ENCODE measurements at places on chromosomes 7 and 10.

DNA sequence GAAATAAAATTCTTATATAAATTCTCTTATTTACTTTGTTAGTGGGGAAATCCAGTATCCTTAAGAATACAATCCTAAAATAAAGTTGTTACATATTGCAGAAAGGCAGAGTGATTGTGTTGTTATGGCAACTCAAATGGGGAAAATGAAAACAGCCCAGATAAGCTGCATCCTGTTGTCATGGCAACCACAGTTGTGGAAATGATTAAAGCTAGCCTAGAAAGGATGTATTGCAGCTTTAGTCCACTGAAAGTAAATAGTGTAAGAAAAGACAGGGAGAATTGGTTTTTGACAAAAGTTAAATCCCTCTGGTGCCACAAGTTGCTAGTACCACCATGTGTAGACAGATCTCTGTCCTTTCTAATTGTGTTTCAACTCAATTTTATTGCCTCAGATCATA, 43.2 kb downstream of the BTRC start:
- DNase-seq, result no peak

- DNase-seq, result no peak
Measured at GRCh38 chr7:90816511-90817142, 220.5 kb downstream of the CDK14 start.

DNA sequence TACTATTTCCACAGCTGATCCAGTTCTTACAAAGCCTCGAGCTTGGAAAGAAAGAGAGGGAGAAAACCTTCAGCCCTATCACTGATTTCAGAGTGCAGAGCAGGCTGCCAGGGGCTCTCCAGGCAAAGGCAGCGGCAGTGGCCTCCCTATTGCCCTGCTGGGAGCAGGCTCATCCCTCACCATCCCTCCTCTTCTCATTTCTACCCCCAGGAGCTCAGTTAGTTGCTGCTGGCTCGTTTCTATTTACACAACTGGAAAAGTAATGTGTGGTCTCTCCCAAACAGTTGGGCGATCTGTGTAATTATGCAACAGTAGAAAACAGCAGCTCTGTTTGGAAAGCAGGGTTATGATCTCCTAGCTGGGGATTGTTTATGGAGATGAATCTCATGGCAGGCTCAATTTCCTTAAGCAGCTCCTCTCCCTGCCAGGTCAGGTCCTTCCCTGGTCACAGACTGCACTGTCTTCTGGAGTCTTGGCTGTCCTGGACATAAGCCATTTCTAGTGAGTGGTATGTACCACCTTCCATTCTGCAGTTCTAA, 28.7 kb upstream of the TNS3 start:
- DNase-seq, result no peak

GRCh38 chr10:132595854-132596253, 58.3 kb downstream of the INPP5A start:
- DNase-seq, result no peak

GRCh38 chr7:121603886-121604285, 207.8 kb upstream of the FAM3C start:
- no peak for DNase-seq

GRCh38 chr10:17673471-17674061, 29.6 kb downstream of the STAM start:
- no peak for DNase-seq

DNA sequence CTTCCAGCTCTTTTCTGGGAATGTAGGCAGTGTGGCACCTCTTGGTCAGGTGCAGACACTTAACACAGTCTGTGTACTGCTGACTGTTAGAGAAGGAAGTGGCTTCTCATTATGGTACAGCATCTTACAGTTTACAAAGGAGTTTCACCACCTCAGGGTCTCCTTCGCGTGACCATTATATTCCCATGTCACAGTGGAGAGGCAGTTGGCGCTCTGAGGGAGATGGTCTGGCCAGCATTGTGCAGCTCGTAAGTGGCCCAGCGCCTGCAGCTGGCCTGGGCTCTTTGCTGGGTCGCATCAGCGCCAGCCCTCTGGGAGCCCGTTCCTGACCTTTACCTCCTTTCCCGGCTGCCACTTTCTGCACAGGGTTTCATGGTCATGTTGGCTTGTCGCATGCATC, 15.4 kb downstream of the TSPAN15 start:
- DNase-seq, result no peak

DNA sequence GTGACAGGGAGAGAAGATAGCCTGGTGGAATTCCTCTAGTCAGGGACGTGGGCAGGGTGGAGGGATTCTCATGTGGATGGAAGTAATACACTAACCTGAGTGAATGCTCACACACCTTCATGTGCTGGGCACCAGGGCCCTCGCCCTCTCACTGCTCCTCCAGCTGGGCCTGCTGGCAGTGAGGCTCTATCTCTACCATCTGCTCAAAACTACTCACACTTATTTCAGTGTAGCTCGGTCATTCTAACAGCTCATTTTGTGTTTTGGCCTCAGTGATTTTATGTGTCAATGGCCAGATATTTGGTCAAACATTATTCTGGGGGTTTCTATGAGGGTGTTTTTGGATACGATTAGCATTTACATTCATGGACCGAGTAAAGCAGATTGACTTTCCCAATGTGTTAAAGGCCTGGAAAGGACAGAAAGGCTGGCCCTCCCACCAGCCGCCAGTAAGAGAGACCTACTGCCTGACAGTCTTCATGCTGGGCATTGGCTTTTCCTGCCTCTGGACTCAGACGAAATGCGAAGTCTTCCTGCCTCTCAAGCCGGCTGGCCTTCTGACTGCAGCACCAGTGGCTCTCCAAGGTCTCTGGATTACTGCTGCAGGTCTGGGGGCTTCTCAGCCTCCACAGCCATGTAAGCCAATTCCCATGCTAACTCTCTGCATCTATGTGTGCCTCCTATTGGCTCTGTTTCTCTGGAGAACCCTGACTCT, 335.4 kb downstream of the CXCL12 start:
- DNase-seq, result no peak

DNA sequence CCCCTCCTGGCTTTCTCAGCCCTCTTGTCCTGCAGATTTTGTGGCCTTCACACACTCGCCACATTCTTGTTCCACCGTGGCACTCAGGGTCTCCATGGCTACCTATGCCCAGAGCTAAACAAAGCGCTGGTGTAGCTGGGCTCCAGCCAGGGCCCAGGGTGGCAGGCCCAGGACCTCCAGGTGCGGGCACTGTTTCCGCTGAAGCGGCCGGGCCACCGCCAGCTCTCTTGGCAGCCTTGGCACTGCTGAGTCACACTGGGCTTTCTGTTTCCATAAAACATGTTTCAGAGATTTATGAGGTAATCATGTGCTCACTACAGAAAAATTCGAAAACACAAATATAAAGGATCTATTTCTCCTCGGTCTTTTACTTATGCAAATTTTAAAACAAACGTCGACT, 51.3 kb downstream of the AOC1 start:
- peak; percentile 47 for DNase-seq

DNA sequence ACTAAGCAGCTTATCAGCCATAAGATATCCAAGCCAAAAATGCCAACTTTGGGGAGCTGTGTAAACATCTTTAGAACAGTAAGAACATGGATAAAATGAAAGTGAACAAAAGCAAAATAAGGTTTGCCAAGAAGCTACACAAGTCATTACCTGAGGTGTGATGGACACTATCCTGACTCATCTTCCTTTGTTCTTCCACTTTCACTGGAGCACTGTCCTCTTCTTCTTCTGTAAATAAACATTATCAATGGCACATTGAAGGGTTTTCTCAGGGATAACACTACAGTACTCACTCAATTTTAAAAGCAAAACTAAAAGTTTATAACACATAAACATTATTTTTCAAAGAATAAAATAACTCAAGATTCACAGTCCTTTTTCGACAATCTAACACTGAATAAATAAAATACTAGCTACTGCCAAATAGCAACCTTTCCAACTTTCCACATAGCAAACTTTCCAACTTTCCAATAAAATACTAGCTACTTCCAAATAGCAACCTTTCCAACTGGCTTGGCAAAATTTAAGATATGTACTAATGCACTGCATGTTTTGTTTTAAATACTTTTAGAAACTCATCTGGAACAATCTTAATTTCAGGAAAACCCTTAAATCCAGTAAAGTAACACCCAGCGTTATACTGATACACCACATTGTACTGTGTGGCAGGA, 174.1 kb downstream of the SKAP2 start:
- DNase-seq, result no peak

DNA sequence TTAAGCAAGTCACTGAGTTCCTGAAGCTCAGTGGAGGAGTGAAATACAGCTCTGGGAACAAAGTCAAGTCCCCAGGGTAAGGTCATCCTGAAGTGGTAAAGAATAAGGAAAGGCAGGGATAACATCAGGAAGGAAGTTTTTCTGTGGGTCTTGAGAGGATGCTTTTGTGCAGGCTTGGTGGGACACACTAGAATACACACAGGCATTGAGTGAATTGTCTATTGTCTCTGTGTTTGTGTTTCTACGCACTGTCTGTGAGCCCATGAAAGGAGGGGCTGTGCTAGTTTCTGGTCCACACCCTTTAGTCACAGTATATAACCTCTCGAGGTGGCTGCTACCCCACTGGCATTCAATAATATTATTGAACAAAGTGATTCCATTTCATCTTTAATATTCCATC, 95.8 kb upstream of the ABCB5 start:
- DNase-seq, result no peak

GRCh38 chr7:83156006-83156405, 6.7 kb downstream of the PCLO start:
- no peak for DNase-seq

DNA sequence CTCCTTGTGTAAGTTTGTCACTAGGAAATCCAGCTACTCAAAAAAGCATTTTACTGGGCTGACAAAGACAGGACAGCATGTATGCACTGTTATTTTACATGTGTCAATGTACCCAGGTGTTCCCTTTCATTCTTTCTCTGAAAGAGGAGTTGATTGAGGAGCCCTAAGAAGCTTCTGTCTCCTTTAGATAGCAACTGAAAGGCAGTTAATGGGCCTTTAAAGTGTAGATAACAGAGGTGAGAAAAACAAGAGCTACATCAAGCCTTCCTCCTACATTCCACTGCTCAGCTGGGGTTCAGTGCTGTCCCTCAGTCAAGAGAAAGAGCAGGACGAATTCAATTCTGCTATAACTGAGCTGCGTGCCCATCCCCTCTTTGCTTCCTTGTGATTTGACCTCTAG, 12.8 kb upstream of the WIPF3 start:
- no peak for DNase-seq

- DNase-seq, result no peak
Measured at GRCh38 chr7:44965441-44965903, 13.3 kb downstream of the MYO1G start.

DNA sequence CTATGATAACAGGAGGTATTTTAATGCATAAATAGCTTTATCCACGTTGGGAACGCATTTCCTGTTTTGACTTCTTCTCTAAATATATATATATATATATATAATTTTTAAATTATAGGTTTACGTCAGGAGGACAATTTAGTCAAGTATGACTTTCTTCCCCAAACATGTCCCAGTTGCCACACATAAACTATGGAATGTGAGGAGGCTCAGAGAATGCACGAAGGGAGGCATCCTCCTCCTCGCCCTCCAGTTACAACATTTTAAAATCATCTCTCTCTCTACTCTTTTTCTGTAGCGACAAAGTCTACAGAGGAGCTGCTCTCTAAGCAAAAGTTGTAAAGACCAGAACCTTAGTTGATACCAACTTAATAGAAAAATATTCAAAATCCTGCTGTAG, 106.9 kb upstream of the LYZL1 start:
- no peak for DNase-seq

GRCh38 chr7:129053938-129054437, 923 bp downstream of the TNPO3 start:
- no peak for DNase-seq

- DNase-seq, result no peak
Measured at GRCh38 chr7:40324914-40325313, 190.1 kb downstream of the SUGCT start.

DNA sequence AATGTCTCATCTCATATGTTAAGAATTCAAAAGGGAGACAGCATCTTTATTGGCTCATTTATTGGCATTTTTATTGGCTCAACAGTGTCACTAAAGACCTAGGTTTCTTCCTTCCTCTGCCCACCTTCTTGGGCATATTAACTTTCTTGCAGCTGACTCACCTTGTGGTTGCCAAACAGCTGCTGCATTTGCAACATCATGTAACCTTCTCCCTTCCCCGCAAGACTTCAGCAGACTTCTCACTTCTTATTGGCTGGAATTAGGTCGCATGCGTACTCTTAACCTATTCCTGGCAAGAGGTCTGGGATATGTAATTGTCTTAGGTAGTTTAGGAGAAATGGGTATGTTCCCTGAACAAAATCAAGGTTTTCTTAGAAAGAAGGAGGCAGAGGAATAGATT, 263.2 kb downstream of the POU6F2 start:
- DNase-seq, result no peak

DNA sequence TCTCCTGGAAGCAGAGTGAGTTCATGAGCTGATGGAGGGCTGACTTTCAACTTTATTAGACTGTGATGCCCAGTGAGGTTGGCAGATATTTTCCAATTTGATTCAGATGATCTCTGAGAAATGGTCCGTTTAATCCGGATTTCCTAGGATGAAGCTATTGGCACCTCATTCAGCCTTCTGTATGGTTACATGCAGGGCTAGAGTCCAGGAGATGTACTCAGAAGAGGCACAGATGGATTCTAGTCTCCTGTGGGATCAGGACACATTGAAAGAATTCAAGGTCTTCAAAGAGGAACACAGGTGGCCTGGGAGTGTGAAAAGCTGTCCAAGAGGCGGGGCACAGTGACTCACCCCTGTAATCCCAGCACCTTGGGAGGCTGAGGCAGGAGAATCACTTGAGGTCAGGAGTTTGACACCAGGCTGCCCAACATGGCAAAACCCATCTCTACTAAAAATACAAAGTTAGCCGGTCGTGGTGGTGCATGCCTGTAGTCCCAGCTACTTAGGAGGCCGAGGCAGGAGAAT, 23.0 kb upstream of the RHEB start:
- DNase-seq, result no peak

GRCh38 chr7:148624735-148625134, 34.2 kb downstream of the C7orf33 start:
- DNase-seq, result no peak

DNA sequence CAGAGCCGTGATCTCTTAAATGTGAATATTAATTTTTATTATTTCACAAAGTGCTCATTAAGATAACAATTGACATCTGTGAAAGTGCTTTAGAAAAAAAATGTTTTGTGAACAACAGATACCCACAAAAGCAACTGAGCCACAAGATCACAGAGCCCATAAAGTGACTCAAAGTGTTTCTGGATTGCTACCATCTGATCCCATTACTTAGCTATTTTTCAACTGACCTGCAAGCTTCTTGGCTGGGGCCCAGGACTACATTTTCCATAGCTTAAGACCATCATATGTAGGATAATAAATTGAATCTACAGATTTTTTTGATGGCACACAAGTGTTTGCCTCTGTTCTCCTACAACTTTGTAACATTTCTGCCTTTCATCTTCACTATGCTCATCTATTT, 674.4 kb downstream of the PHTF2 start:
- no peak for DNase-seq

- DNase-seq, result no peak
Measured at GRCh38 chr10:580778-581177, 108.7 kb downstream of the DIP2C start.

GRCh38 chr10:43254881-43255633, 11.8 kb downstream of the RASGEF1A start:
- DNase-seq, result peak; percentile 39

- DNase-seq, result no peak
Measured at GRCh38 chr10:49631975-49632374, 18.1 kb downstream of the CHAT start.

All from psoas muscle (tissue), 8 donors.